ENCODE measurements at places on chromosomes 7 and 10.

- no peak for DNase-seq
Measured at GRCh38 chr10:117946525-117947070, 100.1 kb downstream of the RAB11FIP2 start.

- no peak for DNase-seq
Measured at GRCh38 chr7:157650131-157650631, 313.4 kb downstream of the DNAJB6 start.

DNA sequence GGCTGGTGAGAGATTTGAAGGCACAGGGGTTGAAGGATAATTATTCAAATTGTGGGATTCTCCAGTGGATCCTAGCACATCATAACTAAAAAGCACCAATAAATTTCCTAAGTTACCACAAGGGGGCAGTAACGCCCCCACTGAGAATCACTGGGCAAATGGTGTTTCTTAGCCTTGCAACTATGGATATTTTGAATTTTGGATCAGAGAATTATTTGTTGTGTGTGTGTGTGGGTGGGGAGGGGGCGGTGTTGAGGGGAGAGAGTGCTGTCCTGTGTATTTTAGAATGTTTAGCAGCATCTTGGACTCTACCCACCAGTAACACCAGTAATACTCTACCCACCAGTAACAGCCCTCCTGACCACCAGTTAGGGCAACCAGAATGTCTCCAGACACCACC, 63.3 kb upstream of the PRKG1 start:
- DNase-seq, result no peak

DNA sequence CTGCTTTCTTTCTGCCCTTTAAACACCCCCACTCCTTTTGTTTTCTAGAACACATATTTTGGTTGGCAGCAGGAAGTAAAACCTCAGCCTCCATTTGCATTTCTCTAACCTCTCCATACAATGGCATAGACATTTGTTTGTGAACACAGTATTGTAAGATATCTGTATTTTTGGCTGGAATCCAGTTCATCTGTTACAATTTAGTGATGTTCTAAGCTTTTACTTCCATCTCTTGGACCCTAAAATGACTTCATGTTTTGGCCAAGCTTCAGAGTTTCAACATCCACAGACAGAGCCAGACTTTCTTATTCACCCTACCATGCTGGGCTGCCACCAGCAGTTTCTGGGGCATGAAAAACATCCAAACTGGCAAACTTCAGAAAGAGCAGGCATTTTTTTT, 21.1 kb upstream of the AUTS2 start:
- no peak for DNase-seq

- DNase-seq, result no peak
Measured at GRCh38 chr7:69365651-69366192, 232.6 kb upstream of the AUTS2 start.

DNA sequence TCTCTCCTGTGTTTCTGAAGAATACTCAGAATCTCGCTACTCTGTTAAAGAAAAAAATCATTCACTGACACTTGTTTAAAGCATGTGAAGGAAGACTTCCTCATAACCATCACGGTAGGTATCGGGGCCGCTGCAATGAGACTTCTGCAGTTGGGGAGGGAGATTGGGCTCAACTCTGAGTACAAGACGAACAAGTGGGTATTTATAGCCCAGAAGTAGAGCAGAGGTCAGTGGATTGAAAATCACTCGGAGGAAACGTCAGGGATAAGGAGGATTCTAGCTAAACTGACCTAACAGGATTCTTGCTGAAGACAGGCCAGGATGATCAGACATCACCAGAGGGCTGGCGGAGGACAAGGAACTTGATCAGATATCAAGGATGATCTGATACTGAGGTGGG, 33.3 kb downstream of the ITPRIP start:
- DNase-seq, result no peak
